ENCODE measurements at places on chromosomes 1 and 21.

GRCh38 chr1:150366416-150367296 lies 2.7 kb downstream of the RPRD2 start:
- no peak for DNase-seq

GRCh38 chr1:48898894-48899293 lies 122.2 kb upstream of the BEND5 start:
- no peak for DNase-seq

GRCh38 chr1:212621949-212622305 lies 13.4 kb downstream of the ATF3 start:
- DNase-seq, result no peak

GRCh38 chr1:89260566-89261255 lies 11.9 kb downstream of the GBP5 start:
- no peak for DNase-seq

- no peak for DNase-seq
Measured at GRCh38 chr1:67431869-67432578, 1.8 kb upstream of the SERBP1 start.

DNA sequence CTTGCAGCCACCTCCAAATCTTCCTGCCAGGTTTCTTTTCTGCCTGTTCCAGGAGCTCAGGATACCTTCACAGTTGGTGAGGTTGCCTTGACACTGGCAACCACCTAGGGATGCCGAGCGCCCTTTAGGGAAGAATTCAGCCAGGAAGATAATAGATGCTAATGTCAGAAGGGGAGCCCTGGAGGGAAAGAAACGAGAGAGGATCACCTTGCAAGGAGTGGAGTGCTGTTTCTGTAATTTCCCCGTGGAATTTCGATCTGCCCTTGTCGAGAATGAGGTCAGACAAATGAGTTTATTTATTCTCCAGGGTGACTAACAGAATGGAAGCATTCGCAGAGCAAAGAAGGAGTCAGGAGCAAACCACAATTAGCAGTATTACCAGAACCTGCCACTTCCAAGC lies 315.8 kb upstream of the KAZN start:
- DNase-seq, result no peak

GRCh38 chr1:30187413-30188023 lies 535.9 kb downstream of the MATN1 start:
- no peak for DNase-seq

GRCh38 chr1:213720032-213720431 lies 267.7 kb upstream of the PROX1 start:
- DNase-seq, result no peak

DNA sequence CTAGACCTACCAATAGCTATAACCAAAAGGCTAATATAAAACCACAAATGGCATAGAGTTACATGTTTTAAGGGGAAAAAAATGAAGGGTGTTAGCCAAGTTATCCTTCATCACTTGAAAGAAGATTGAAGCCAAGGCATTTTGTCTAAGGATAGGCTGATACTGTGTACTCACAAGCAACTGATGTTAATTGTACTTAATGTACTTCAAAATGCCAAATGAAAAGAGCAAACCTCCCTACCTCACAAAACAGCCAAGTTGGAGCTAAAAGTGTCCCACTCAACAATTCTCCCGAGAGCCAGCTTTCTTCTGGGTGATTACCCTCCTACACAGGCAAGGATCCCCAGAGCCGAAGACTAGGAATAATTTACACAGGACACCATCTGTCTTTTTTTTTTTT lies 4.4 kb upstream of the IGSF3 start:
- no peak for DNase-seq

GRCh38 chr1:234990328-234990675 lies 138.3 kb downstream of the TOMM20 start:
- DNase-seq, result no peak

All from Right ventricle myocardium superior (tissue), 1 donor.